ENCODE measurements at places on chromosomes 11 and 22.

DNA sequence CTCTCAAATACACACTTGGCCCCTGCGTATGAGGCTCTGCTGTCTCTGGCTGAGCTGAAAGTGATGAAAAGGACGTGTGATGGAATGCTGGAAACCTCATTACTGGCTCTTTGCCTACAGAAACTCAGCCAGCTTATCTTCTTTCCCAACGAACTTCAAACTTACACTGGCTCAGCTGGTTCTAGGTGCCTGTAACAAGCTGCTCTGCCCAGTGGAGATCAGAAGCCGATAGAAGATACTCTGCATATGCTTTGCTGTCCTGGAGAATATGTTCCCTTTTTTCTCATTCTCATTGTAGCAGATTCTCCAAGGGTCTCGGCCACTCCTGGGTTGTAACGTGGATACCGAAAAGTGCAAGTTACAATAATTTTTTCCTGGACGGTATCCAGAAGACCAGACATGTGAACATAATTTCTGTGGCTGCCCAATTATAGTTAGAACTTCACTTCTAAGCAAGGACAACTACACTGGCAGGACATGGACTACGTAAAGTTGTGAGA lies 405.3 kb upstream of the CCDC90B start:
- DNase-seq: no peak

- no peak for DNase-seq
Observed at GRCh38 chr11:30666817-30667216, 80.7 kb upstream of the MPPED2 start.

DNA sequence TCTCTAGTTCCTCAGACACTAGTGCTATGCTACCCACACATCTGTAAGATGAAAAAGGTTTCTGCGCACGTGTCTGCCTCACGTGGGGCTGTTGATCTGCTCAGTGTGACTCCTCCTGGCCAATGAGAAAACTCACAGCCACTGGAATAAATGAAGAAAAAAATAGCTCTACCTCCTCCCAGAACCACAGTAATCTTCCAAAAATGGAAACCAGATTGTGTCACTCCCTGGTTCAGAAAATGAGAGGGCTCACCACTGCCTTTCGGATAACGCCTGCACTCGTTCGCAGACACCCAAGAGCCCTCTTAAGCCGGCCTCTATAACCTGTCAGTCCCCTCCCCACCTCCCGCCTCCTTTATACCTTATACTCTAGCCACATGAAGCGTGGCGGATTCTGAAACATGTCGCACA lies 5.1 kb downstream of the APBB1 start:
- DNase-seq: no peak

GRCh38 chr11:6529266-6529665 lies 32.2 kb downstream of the DNHD1 start:
- no peak for DNase-seq

DNA sequence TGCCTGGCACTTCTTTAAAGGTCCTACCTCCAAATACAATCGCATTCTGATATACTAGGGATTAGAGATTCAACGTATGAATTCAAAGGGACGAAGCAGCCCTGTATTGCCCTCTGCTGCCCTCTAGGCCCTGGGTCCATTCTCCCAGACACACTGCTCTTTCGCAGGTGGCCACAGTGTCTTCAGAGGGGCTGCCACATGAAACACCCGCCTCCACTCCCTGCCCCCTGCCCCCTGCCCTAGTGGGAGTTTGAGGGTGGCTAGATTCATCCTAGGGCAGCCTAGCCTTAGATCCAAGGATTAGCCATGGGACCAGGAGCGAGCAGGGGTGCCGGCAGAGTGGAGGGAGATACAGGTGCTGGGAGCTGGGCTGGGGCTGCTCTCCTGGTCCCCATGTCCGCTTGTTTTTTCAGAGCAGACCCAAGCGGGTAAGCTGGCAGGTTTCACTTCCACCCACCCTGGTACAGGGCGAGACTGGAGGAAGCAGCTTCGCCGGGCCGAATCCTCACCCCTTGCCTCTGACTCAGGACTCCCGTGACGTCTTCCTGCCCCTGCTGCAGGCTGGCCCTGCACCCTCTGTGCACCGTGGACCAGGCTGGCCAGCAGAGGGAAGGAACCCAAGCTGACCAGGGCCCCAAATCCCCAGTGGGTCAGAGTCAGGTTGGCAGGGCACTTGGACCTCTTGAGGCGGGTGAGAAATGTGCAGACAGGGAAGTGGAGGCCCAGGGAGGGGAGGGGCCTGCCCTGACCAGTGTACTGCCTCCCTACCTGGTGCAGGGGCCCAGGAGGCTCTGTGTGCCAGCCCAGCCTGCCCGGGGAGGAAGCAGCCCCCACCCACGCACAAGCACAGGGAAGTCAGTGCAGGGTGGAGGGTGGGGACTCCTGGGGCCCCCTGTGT lies 28.4 kb upstream of the HMOX1 start:
- peak; percentile 83 for DNase-seq

GRCh38 chr11:64605244-64605560 lies 14.2 kb downstream of the SLC22A12 start:
- no peak for DNase-seq

DNA sequence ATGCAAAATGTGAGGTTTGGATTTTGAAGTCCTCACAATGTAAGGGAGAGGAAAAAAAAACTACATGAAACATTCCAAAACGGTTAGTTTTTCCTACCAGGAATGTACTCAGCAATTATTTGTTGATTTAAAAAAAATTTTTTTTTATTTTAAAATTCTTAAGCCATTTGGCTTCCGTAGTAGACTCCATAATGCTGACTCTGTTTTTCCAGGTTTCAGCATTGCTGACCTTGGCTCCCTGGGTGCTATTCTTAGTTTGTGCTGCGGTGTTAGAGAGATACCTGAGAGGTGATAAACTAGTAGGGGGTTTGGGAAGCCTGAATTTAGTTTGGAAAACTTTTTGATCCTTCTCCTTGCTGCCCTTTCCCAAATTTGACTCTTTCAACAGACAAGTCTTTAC lies 10.6 kb downstream of the STT3A start:
- DNase-seq: no peak

- DNase-seq: no peak
Observed at GRCh38 chr11:84947070-84947469, 680.1 kb downstream of the DLG2 start.

DNA sequence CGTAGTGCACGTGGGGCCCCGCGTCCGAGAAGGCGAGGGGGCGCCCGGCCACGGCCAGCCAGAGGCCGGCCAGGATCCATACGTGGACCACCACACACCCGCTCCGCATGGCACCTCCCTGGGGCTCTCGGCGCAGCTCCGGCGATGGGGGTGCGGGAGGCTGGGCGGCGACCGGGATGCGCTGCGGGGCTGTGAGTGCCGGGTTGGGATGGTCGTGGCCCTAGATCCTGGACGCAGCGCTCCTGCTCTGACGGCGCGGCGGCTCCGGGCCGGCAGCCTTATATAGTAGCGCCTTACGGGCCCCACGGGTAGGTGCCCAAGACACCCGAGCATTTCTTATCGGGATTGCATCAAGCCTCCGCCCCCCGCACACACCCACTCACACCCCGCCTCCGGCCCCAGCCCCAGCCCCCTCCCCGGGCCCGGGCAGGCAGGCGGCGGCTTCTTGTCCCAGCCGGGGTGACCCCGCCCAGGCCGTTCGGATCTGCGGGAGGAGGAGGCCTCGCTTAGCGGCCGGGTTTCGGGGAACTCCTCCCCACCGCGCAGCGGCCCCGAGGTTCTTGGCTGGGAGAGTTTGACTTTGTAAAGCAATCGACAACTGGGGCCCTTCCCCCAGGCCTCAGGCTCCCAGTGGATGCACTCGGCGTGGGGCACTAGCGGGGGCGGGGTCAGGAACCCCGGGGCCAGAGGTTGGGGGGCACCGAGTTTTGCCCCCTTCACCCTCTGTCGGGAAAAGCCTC lies at the start of gene FGF19:
FGF19 (minus strand) TSS at position 255 of the 740 bp plus-strand sequence; CDS start at position 109, 146 bp downstream.
- no peak for DNase-seq

Data from germinal center (tissue), 1 donor.